Activated CD4-positive, alpha-beta T cell treated with anti-CD3 and anti-CD28 coated beads, Interleukin-2, Interleukin-4, amounts not matched to agents 100 ng/mL and 50 ng/mL, durations not matched to agents 16 hours and 8 hours (primary cell): ENCODE measurements at places on chromosomes 7 and 10.

DNA sequence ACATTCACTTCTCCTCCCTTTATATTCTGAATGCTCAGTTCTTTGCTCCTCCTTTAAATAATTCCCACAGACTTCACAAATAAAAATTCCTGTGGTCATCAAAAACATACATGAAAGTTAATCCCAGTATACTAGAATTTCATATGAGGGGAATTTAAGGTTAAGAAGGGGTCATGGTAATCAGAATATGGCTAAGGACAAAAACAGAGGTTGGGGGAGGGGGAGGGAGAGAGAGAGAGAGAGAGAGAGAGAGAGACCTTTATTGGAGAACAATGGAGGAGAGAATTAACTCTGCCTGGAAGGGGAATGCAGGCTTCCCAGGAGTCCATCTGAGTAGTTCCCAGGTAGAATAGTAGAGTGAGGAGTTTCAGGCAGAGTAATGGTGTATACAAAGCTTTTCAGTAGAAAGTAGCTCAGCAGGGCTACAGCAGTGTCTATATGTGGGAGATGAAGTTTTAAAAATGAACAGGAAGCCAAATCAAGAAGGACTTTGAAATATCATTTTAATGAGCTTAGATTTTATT is 5.2 kb upstream of the CUBN start:
- DNase-seq: no peak

DNA sequence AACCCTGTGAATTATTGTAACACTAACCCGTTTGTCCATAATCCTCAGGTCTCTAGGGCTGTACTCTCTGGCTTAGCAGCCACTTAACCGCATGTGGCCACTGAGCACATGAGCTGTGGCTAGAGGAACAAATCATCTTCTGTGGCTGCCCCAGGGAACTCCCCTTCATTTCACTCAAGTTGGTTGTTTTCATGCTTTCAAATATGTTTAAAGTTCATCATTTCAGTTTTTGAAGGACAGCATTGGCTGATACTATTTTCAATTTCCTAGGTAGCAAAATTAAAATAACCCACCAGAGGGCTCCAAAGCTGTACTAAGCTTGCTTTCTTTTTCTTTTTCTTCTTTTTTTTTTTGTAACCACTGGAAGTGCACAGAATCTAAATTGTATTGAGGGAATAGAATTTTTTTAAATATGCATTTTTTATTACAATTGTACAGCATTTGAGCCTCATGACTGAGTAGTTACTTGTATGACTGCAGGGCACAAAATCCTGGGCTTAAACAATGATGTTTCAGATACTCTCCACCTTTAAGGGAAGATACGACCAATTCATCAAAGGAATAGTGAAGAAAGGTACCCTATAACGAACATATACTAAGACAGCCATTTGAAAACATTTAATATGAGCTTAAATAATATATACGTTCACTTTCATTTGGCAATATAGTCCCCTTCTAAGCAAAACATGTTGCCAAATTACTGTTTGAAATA is 38.6 kb downstream of the MRC1 start:
- DNase-seq: no peak

GRCh38 chr10:24341371-24341770 is 132.4 kb downstream of the KIAA1217 start:
- no peak for DNase-seq

GRCh38 chr7:137888241-137888640 is 41.5 kb upstream of the DGKI start:
- DNase-seq: no peak

DNA sequence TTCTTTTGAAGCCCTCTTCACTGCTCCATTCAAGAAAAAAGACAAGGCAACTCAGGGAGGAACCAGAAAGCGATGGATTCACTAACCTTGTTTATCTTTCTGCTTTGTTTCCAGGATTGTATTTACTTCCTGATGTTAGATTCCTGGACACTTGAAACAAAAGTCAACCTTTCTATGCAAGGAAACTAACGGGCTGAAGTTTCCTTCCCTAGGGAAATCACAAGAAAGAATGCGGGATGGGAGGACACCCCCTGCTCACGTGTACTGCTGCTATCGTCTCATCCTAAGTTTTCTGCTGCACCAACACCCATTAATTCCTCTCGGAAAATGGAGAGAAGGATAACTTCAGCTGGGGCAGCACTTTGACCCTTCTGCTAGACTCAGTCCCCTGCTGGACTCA is 50.3 kb downstream of the ELMO1 start:
- no peak for DNase-seq

DNA sequence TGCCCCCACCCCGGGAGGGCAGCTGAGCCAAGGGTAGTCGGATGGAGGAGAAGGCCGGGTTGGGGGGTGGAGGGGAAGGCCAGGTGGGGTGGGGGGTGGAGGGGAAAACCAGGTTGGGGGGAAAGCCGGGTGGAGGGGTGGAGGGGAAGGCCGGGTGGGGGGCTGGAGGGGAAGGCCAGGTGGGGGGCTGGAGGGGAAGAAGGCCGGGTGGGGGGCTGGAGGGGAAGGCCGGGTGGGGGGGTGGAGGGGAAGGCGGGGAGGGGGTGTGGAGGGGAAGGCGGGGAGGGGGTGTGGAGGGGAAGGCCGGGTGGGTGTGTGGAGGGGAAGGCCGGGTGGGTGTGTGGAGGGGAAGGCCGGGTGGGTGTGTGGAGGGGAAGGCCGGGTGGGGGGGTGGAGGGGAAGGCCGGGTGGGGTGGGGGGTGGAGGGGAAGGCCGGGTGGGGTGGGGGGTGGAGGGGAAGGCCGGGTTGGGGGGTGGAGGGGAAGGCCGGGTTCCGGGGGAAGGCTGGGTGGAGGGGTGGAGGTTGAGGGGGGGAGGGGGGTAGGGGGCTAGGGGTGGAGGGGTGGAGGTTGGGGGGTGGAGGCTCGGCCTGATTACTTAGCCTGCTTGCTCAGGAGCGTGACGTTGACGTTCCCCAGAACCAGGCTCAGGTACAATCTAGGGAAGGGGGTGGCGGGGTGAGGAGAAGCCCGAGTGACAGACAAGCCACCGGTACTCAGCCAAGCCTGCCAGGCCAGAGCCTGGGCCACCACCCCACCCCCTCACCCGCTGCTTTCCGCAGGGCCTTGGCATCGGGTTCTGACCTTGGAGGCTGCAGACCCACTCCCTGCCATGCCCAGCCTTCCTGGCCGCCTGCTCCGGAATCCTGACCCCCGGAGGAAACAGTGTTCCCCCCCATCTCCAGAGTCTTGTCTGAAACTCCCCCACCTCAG is 5.6 kb downstream of the TMEM120A start:
- no peak for DNase-seq

- DNase-seq: no peak
These were observed 14.8 kb downstream of the ZSCAN25 start for GRCh38 chr7:99631295-99632109.

DNA sequence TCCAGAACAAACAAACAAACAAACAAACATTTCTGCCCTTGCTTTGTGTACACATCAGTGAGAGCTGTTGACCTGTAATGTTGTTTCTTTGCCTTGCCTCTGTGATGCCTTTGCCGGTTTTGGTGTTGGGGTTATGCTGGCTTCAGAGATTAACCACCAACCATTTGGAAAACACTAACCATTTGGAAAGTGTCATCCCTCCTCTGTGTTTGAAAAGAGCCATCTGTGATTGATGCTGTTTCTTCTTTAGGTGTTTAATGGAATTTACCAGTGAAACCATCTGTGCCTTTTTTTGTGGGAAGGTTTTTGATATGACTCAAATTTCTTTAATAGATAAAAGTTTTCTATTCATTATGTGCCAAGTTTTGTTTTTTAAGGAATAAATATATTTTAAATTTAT is 46.5 kb downstream of the INPP5A start:
- DNase-seq: no peak
